ENCODE measurements at places on chromosomes 2 and 18.

- peak; percentile 5 for DNase-seq
Measured at GRCh38 chr2:211103989-211104388, 547.6 kb downstream of the CPS1 start.

DNA sequence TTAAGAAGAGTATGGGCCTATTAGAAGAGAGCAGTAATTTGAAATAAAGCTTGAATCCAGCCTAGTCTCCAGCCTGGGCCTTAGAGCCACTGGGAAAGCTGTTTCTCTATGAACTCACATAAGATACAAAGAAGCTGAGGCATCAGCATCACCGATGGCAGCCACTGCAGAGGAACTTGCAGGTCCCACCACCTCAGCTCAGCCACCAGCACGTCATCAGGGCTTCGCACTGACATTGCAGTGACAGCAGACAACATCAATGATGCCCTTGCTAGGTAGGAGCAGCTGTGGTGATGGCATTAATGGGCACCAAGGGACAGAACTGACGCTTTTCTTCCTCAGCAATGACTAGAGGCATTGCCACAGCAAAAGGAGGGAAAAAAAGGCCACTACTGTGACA, 67.7 kb upstream of the CDC42EP3 start:
- no peak for DNase-seq

DNA sequence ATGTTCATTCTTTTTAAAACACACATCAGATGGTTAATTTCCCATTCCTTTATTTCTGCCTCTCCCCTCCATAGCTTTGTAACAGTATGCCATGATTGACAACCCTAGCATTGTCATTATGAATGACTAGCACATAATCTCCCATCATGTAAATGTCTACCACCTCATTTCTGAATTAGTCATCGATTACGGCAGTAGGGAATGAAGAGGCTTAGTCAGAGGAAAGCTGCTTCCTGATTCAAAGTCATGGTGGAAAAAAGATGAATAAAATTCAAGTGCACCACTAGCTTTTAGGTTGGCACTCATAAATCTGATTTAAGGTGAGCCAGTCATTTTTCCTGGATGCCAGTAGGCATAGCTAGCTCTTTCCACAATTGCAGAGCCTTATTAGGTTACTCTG, 19.1 kb upstream of the ACMSD start:
- no peak for DNase-seq

- no peak for DNase-seq
Measured at GRCh38 chr2:177705511-177706173, 313.1 kb downstream of the AGPS start.

- DNase-seq, result no peak
Measured at GRCh38 chr2:129892360-129892759, 87.1 kb upstream of the RAB6C start.

GRCh38 chr2:47534179-47534919, 131.4 kb downstream of the MSH2 start:
- peak; percentile 3 for DNase-seq

DNA sequence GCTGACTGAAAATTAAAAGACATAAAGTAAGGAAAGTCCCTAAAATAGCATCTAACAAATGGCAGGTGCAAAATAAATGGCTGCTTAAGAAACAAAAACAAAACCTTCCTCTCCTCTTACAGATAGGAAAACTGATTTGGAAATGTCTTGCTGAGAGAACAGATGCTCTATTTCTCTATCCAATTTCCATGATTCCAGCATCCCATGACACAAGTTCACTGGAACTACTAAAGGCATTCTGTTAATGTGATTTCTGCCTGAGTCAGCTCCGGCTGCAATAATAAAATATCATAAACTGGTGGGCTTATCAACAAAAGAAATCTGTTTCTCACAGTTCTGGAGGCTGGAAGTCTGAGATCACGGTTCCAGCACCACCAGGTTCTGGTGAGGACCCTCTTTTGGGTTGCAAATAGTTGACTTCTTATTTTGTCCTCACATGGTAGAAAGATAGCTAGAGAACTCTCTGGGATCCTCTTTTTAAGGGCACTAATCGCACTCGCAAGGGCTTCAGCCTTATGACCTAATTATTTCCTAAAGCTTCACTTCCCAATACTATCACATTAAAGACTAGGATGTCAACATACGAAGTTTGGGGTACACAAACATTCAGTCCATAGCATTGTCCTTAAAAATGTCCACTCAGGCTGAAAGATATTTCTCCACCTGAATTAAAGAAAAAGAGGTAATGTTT, 78.2 kb upstream of the GALNT3 start:
- no peak for DNase-seq

DNA sequence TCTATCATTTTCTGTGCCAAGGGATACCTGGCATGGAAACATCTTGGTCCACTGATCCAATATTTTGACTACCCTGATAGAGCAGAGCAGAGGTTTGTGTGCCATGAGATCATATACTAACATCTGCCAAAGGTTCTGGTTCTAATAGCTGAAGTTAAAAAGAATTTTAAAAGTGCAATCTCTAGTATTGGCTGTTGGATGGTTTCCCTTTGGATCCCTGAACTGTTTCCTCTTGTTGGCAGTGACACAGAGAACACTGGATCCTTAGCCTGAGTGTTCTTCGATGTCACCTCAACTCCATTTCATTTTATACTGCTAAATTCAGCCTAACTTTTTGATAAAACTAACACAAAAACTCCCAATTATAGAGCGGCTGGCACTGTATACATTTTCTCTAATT, 169.3 kb upstream of the FBXO11 start:
- DNase-seq, result no peak

DNA sequence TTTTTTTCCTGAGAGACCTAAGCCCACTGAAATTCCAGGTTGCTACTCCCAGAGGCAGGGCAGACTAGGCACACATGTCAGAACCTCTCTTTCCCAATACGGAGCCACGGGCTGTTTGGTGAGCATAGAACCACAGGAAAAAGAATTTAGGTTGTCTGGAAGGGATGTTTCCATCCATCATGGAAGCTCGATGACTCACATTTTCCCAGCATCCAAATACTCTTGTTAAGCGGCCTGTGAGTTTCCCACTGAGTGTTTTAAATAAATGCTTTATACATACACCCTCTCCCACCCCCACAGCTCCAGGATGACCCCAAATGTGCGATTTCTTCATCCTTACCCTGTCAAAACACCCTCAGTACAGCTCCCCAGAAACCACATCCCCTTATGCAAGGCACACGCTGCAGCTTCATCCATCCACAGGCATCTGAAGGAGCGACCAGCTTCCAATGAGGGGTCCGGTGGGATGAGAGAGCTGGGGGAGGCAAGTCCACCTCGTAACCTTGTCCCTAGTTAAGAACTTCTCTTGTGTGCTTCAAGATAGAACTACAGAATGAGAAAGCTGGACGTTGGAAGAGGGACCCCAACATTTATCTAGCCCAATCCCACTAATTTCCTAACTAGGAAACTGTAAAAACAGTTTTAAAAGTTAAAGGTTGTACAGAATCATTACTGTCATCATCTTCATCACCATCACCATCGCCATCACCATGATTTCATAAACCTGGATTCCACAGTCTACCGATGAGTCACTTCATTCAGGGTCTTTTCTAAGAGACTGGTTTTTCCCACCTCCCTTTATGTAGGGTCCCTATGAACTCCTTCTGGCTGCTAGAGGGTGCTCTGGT, 63.5 kb upstream of the FZD7 start:
- no peak for DNase-seq

DNA sequence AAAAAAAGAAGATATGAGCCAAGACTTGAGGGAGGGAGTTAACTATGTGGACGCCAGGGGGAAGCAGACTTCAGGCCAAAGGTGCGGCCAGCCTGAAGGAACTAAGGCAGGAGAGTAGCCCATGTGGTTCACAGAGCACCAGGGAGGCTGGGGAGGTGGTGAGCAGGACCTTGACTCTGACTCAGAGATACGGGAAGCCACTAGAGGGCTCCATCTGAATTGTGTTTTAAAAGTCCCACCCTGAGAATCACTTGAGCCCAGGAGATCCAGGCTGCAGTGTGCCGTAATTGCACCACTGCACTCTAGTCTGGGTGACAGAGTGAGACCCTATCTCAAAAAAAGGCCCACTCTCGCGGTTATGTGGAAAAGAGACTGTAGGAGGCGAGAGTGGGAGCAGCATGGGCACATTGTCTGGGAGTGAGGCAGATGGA, 12.3 kb downstream of the CEP192 start:
- DNase-seq, result peak; percentile 27

DNA sequence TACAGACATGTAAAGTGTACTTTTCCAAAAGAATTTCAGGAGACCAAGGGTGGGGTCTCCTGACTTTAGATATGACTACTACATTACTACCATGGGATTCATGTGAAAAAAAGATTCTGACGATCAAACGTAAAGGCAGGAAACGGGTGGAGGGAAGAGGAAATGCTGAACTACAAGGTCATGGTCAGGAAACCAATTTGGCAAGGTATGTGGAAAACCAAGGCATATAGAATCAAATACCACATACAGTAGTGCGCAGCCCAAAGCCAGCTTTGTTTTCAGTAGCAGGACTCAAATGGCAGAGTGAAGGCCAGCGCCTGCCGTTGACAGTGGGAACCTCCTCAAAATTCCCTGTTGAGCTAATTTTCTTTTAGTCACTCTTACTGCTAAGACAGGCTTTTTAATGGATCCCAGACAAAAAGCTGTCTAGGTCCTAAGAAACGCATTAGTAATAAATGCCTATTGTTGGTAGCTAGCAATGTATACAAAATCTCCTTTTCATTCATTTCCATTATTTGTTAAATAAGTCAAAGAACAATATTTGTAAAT, 57.6 kb upstream of the SERTAD2 start:
- DNase-seq, result no peak

GRCh38 chr18:54880395-54881105, 52.3 kb downstream of the RAB27B start:
- DNase-seq, result no peak

GRCh38 chr2:38466876-38467767, 90.0 kb upstream of the ATL2 start:
- DNase-seq, result no peak

GRCh38 chr18:39448942-39449341, 1883.3 kb upstream of the CELF4 start:
- no peak for DNase-seq

GRCh38 chr2:161703863-161704262, 79.6 kb downstream of the SLC4A10 start:
- DNase-seq, result no peak

GRCh38 chr2:25416674-25417073, 74.9 kb upstream of the DNMT3A start:
- DNase-seq, result no peak

DNA sequence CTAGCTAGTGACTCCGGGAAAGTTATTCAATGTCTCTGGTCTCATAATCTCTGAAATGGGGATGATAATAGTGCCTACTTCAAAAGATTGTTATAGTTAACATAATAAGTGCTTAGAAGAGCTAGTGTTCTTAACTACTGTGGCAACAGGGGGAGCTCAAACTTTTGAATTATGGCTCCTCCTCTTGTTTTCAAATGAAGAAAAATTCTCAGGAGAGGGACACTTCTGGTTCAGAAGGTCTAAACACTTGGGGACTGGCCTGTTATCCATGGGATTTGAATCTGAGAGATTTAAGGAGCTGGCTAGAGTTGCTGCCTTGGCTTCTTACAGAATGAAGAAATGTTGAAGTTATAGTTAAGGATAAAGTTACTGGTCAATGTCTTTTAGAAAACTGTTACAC, 92.2 kb upstream of the ITGB6 start:
- no peak for DNase-seq

DNA sequence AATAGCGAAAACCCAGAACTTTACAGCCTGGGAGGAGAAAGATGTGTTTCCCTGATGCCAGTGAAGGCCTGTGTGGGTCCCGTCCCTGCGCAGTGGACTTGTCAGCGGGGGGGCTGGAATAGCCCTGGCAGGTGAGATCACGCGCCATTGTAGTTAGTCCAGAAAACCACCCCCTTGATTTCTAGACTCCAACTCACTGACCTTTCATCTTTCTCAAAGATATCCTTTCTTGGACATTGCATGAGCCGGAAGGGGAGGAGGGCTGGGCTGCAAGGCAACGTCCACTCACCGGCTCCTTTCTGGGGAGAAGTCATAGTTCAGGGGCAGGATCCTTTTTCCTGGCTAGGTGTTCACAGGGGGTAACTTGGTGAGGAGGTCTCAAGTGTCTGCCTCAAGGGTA, 22.3 kb upstream of the ASAP2 start:
- DNase-seq, result no peak

DNA sequence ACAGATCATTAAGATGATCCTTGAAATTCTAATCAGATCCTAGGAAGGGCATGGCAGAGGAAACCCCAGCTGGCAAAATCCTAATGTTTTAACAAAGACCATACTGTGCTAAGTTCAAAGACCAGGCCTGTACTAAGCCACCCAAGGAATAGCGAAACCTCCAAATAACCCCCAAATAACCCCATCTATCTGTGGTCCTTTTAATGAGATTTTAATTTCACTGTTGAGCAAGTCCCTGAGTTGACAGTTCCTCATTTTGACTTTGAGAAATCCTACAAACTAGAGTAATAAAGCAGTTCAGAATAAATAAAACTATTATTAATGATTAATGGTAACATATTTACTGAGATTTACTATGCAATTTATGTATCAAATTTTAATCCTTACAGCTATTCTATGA, 259.8 kb downstream of the STK39 start:
- no peak for DNase-seq

GRCh38 chr2:223536546-223536945, 65.6 kb downstream of the SCG2 start:
- no peak for DNase-seq

- no peak for DNase-seq
Measured at GRCh38 chr2:152062125-152063091, 36.4 kb downstream of the CACNB4 start.

DNA sequence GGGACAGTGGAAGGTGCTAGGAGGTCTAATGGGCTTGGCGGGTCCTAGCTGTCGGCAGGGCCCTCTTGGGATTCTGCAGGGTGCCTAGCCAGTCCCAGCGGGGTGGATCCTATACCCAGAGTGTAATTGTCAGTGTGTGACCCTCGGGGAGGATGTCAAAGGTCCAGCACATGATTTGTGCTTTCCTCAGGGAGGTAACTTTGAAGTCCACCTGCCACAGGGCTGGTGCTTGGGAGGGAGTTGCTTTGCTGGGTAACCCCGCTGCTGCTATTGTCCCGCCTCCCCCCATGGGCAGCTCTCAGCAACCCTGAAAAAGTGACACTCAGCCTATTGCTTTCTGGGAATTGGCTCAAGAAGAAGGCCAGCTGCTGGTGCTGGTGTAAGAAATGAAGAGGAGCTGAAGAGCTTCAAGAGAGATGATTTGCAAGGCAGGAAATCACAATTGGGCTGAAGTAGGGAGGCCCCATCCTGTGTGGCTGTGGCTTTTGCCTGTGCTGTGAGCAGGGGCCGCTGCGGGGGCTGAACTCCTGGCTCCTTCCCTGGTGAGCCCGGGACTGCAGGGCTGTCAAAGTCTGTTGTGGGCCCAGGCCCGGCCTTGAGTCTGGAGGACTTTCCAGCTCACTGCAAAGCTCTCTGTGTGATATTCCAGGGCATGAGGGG, 36.4 kb downstream of the EMILIN2 start:
- no peak for DNase-seq

GRCh38 chr2:190318931-190319554, 583 bp downstream of the HIBCH start:
- DNase-seq, result no peak

- DNase-seq, result no peak
Measured at GRCh38 chr2:66264354-66264753, 170.6 kb upstream of the MEIS1 start.

All from LoVo (cell line).